Lower lobe of right lung (tissue), 2 donors: ENCODE measurements at places on chromosomes 13 and 19. TPM values are rescaled to one million over a fixed set of nuclear protein-coding genes. Genes with fewer than 3 reads are reported as not detected.

Gene PNMA8B
- 1.5 TPM for total RNA-seq

Gene RAP2A
- 42.5 TPM for total RNA-seq

Gene KCNRG
- total RNA-seq, result 2.7 TPM

Gene DOCK6
- 106 TPM for total RNA-seq

DNA sequence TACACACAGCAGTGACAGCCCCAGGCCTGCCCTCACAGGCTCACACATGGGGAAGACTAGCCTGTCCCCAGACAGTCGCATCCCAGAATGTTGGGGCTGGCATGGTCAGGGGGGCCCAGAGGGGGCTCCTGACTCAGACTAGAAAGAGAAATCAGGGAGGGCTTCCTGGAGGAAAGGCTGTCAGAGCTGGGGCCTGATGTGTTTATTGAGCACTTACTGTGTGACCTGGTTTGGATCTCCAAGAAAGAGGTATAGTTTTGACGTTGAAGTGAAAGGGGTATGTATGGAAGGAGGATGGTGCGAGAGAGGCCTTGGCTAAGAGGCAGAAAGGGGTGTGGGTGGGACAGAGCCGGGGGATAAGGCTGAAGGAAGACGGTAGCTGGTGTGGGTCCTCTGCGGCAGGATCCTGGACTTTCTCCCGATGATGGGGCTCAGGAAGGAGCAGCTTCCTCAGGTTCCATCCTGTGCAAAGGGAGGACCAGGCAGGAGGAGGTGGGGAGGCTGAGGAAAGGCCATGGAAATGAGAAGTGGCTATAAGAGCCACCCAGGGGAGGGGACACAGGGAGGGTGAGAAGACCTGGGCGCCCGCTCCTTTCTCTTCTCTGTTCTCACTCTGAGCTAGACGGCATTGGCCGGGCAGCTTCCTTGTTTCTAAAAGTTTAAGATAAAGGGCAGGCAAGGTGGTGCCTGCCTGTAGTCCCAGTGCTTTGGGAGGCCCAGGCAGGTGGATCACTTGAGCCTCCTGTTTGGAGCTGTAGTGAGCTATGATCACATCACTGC is 16.1 kb upstream of the BCL3 start:
- no peak for DNase-seq

GRCh38 chr13:27425918-27426630 is 1.7 kb downstream of the GTF3A start:
- DNase-seq, result peak; percentile 89

DNA sequence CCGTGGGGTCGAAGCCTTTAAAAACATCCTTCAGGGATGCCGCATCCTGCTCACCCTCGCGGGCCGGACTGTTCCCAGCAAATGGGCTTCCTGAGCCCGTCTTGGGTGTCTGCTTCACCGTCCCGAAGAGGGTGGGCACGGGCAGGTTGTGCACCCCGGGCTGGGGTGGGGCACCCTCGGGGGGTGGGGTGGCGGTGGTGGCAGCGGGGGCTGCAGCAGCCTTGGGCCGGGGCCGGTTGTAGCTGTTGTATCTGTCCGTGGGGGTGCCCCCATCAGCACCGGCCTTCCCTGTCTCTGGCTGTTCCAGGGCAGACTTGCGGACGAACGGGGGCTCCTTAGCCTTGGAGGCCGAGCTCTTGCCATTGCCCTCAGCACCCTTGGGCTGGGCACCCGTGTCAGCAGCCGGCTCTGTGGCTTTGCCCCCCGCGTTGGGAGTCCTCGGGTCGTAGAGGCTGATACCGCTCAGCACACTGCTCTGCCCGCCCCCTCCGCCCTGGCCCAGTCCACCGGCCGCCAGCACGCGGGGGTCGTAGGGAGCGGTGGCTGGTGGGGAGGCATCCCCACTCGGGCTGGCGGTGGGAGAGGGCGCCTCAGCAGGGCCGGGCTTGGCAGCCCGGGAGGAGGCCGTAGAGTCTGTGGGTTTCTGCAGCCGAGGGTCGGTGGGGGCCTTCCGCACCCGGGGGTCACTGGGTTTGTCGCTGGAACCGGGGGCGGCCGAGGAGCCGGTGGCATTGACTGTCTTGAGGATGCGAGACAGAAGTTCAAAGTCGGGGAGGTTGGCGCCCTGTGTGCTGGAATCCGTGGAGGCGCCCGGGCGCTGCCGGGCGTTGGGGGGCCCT is 18.2 kb upstream of the TMEM160 start:
- DNase-seq, result no peak

GRCh38 chr13:110610955-110611595 is 4.3 kb upstream of the NAXD start:
- DNase-seq, result no peak

DNA sequence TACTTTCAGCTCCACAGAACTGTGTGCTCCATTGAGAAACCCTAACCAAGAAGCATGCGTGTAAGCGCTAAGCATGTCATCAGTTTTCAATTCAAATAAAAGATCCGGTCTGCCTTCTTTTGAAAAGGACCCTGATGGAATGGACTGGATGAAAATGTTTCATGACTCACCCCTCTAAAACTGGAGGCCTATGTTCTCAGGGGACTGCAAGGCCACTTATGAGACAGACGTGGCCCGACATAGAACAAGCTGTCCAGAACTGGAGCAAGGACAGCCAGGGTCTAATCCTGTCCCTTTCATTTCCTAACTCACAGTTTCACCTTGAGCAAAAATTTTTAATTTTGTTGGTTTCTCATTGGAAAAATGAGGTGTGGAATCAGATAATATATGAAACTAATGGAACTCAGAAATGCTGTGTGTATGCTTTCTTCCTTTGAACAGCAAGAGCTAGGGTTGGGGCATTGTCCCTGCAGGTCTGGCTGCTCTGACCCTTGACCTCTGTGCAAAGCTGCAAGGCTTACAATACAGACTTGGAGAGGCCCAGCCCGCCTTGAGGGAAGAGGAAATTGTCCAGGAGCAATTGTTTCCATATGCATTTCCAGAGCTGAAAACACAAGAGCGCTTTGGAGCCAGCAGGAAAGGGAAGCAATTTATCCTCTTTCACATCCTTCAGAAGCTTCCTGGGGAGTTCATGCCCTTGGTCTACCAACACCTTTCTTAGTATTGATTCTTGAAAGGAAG is 553.4 kb upstream of the KLF12 start:
- DNase-seq, result no peak

GRCh38 chr19:10191347-10191746 is 3.4 kb downstream of the DNMT1 start:
- no peak for DNase-seq

- DNase-seq, result no peak
Observed at GRCh38 chr13:41788552-41788951, 172.4 kb downstream of the VWA8 start.

DNA sequence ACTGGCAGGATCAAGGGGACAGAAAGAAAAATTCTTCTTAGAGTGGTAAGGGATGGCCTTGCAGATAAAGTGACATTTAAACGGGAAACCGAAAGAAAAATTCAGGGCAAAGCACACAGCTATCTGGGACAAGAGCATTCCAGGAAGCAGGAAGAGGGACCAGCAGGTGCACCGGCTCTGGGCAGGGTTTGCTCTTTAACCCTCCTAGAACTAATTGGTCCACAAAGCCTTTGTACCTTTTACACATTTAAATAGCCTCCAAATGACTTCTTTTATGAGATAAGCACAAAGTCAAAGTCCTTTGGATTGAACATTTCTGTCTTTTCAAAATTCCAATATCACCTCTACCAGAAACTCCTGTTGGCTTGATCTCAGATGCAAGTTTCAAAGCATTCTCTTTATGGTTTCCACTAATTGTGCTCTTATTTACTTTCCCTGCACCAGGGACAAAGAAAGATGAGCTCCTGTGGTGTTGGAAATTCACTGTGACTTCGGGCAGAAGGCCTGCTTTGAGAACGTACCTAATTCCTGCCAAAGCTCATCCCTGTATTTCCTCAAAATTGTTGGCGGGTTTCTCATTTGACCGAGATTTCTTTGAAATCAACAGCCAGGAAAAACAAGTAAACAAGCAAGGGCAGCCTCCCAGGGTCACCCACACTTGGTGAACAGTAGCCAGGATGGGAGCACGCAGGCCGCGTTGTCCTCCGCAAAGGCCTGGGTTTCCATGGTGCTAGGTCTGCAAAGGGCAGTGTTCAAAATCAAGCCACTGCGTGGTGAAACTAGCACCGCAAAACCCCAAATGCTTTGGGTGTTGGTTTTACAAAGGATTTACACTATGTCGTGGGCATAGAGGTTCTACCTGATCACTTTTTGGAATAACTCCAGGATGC is 98.6 kb downstream of the IRS2 start:
- DNase-seq, result no peak

DNA sequence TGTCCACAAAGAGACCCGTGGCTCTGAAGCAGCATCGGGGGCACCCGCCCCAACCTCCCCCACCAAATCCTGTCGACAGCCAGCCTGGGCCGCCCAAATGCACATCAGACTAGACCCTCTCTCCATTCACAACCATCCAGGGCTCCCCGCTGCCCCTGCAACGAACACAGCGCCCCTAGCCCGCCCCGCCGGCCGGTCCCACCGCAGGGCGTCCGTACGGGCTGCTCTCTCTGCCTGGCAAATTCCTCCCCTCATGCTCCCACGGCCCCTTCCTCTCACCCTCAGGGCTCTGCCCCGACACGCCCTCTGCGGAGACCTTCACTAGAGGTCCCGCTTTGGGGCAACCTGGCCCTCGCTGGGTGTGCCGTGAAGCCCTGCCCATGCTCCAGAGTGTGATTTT is 7.1 kb downstream of the TCF3 start:
- no peak for DNase-seq

DNA sequence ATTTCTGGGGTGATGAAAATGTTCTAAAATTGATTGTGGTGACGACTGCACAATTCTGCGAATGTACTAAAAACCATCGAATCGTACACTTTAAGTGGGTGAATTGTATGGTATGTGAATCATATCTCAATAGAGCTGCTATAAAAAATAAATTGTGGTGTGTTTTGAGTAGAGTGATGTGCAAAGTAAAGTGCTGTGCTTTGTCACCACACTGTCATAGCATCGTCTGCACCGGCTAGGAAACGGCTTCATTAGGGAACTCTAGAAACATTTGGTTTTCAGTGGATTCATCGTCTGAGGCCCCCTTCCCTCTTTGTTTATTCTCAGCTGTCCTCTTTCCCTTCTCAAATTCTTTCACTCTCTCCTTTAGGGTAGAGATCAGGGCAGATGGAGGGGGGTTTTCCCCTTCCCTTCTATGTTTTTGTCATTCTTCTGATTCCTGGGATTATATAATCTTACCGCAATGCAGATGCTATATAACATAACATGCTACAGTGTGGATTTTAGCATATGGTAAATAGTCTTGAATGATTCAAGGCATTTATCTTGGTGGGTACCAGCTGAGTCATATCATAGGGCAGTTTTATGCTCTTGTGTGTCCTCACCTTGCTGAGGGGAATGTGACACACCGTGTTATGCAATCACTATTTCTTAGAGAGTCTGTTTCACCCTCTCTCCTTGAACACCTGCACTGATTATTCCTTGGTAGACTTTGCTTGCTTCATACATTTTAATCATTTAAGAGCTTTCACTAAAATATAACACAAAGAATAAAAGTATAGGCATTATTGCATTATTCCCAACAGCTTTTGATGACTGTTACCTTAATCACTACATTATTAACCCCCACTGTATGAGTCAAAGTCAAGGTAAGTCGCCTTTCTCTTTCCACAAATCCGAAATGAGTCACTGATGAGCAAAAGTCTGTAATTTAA is 239.4 kb downstream of the DCLK1 start:
- DNase-seq, result no peak

GRCh38 chr13:49310251-49310650 is 62.5 kb downstream of the CDADC1 start:
- DNase-seq, result no peak

DNA sequence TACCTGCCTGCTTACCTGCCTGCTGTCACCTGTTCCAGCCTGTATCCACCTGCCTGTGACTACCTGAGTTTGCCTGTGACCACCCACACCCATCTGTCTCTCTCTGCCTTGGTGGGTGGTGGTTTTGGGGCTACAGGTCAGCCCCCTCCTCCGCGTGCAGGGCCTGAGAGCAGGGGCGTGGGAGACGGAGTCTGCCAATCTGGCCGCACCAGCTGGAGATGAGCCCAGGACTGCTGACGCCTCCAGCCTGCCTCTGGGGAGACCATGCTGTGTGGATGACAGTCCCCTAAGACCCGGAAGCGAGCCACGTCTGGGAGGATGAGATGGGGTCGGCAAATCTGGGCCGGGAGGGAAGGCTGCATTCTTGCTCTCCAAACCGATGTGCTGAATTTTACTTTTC is 15.9 kb upstream of the KCTD15 start:
- no peak for DNase-seq

GRCh38 chr13:29481603-29482002 is 113.9 kb downstream of the SLC7A1 start:
- DNase-seq, result no peak

- DNase-seq, result no peak
Observed at GRCh38 chr19:55600662-55601028, 557 bp downstream of the ZNF524 start.

DNA sequence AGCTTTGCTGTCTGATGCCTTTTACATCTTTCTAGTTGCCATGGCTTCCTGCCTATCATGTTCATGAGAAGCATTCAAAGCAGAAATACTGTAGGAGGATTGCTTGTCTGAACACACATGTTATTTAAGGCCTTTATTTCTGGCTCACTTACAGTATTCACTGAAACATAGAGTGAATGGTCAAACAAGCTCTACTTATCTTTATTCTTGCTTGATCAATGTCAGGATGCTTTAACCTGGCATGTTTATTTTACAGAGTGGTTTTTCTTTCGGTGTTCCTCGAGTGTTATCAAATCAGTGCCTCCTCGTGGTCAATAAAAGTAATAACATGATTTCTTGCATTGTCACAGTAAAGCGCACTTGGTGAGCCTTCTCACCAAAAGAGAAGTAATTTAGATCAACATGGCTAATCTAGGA is 73.5 kb upstream of the PCDH17 start:
- no peak for DNase-seq

DNA sequence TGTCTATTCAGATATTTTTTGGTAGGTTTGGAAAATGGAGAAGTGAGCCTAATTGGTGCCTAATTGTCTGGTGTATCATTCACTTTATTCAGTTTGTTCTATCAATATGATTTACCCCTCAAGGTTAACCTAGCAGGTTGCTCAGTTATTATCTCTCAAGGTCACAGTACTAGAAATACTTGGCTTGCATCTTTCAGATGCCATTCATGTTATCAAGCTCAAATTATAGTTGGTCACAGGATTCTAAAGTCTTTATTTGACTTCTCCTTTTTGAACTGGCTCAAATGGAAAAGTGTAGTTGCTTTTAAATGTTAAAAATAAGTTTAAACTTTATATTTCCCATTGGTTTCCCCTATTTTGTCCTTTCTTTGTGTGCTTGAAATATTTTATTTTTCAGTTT is 2.6 kb downstream of the KCNRG start:
- DNase-seq, result no peak
